ENCODE measurements at places on chromosomes 3 and 15.

- DNase-seq: no peak
Observed at GRCh38 chr3:189632242-189632641, 1.1 kb downstream of the TP63 start.

DNA sequence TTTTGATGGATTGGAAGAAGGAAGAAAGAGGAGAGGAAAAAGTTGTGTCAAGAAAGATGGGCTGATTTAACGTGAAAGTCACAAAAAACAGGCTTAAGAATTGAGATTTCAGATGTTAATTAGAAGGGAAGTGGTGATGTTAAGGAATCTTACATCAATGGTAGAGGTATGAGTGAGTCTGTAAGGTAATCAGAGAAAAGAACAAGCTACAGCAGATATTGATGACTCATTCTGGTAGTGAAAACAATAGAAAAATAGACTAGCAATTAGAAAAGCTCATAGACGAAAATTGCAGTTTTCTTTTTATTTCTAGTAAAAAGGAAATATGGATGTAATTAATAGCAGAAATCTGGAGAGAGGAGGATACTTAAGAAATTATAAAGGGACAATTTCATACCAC lies 559.6 kb downstream of the MCTP2 start:
- DNase-seq: no peak

DNA sequence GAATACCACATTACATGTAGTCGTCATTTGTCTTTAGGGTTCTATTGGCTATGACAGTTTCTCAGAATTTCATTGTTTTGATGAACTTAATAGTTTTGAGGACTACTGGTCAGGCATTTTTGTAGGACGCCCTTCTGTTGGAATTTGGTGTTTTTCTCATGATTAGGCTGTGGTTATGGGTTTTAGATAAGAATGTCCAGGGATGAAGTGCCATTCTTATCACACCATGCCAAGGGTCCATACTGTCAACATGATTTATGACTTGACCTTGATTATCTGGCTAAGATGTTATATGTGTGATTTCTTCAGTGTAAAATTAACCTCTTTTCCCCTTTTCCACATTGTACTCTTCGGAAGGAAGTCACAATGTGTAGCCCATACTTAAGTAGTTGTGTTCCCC lies 135.3 kb downstream of the DIPK2A start:
- no peak for DNase-seq

DNA sequence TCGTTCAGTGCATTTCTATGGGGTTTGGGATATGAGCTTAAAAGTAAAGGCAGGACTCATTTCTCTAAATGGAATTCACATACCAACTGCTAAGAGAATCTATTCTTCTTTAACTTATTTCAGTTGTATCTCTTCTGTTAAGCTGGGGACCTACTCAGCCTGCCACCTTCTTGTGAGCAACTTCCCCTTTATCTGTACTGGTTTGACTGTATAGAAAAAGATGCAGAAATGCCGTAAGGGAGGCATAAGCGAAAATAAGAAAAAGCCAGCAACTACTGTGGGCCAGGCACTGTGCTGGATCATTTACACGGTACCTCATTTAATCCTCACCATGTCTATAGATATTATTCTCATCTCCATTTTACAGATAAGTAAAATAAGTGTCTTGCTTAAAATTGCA lies 38.4 kb downstream of the RBMS3 start:
- peak; percentile 0 for DNase-seq

DNA sequence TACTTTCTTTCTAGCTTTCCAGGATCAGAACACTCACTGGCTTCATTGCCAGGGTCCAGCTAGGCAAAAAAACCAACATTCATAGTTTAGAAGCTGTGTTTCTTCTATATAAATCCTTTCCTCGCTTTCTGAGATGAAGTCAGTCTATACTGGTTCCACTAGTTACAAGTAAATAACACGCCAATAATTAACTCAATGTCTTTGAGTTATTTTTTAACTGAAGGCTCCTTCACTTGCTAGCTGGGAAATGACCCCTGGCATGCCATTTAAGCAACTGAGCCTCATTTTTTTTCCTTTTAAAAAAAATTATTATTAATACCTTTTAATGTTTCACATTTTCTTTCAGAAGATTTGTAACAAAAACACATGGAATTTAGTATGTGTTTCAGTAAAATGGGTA lies 2.1 kb upstream of the CCDC174 start:
- DNase-seq: no peak

DNA sequence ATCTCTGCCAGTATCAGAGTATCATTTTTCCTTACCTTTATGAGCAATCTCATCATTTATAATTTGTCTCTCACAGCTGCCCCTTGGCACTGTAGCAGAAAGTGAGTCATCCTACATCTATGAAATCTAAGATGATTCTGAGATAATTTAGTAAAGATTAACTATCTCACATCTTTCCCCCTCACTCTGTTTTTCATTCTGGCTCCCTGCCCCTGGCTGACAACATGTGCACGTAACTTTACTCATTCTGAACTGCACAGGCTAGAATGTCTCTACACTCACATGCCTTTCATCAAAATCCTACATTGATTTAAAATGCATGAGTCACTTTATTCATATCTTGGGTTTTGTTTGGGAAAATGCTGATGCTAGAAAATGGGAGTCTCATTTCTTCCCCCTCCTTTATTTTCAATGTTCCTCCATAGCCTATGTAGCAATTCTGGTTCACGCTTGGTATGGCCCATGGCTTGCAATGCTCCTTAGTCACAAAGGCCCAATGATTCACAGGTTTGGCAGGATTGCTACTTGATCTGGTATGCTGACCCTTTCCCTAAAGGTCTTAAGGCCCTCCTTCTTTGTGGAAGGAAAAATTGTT lies 838.5 kb downstream of the TUSC7 start:
- DNase-seq: no peak

DNA sequence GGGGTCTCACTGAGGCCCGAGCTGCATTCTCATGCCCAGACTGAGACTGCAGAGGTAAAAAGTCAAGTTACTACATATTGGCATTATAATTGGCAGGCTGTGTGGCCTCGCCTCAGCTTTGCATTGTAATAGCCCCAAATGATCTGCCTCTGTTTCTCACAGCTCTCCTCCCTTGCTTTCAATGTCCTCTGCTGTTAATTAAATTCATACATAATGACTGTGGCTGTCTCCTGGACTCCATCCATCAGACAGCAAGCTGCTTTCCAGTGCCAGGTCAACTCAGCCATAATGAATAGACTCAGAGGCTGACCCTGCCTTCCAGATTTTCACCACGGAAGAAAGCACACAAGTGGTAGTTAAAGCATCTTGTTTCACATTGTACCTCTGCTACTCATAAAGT lies 7.6 kb upstream of the RTP4 start:
- DNase-seq: no peak

DNA sequence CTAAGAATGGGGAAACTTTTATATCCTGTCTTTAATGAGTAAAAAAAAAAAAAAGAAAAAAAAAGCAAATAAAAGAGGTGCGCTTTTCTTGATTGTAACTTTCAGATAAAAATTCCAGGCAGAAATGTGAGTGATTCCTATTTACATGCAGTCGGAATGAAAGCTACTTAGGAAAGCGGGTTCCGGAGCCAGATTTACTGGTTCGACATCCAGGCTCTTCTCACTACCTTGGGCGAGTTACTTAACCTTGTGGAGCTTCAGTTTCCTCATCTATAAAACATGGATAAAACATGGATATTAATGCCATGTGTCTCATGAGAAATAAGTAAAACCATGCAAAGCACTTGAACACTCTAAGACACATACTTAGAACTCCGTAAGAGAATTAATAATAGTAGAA lies 169.2 kb downstream of the TP63 start:
- no peak for DNase-seq

DNA sequence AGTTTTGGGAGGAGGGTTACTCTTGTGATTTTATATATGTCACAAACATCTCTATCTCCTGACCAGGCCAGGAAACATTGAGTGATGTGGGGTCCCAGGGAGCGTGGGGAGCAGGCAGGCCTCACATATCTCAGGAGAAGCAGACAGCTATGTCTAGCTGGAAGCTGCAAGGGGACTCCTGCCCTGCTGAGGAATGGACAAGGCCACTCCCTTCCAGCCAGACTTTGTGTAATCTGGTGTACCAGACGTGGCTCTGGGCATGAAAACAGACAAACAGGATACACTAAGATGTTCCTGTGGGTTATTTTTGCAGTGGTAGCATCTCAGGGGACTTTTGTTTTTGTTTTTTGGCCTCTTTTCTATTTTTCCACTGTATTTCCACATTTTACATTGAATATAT lies 23.2 kb downstream of the CYP8B1 start:
- no peak for DNase-seq

DNA sequence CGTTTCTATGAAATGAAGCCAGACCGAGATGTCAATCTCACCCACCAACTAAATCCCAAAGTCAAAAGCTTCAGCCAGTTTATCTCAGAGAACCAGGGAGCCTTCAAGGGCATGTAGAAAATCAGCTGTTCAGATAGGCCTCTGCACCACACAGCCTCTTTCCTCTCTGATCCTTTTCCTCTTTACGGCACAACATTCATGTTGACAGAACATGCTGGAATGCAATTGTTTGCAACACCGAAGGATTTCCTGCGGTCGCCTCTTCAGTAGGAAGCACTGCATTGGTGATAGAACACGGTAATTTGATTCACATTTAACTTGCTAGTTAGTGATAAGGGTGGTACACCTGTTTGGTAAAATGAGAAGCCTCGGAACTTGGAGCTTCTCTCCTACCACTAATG lies 41.9 kb upstream of the TRA2B start:
- DNase-seq: no peak

DNA sequence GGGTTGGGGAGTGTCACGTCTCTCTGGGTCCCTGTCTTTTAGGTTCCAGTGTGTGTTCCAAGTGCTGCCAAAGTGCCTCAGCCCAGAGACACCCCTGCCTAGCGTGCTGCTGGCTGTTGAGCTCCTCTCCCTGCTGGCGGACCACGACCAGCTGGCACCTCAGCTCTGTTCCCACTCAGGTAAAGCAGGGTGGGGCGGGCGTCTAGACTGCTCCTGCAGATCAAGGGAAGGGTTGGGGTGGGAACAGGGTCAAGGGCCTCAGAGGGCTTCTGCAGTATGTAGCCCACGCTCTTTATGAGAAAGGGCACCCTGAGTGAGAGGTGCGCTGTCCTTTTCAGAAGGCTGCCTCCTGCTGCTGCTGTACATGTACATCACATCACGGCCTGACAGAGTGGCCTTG lies 17.2 kb downstream of the ATRIP start:
- DNase-seq: no peak

DNA sequence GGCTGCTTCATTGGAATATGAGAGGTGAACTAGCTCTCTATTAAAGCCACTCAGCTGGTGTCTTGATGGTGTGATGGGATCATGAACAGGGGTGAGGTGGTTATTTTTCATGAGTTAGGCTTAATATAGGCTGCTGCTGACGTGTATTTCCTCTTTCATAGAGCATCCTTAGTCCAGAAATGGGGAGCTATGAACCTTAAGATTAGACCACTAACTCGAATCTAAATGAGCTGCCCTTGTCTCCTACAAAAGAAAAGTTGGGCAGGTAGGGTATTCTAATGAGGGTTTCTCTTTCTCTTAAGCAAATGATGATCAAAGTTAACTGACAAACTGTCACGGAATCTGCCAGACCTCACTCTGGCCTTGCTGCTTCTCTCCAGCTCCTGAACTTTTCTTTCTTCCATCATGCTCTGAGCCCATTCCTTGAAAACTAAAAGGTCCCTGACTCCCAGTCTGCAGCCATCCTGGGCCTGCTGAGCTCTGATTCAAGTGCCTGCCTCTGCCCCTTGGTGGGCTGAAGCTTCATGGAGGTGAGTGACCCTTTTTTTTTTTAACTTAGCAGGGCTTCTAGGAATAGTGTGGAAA lies at the start of gene TRIM69:
Gene TRIM69, plus strand, starts transcription at position 348 of the 585 bp plus-strand sequence. Its CDS starts 177 bp downstream, at position 525.
- no peak for DNase-seq

- DNase-seq: no peak
Observed at GRCh38 chr15:91329914-91330313, 229.9 kb downstream of the SV2B start.

- DNase-seq: no peak
Observed at GRCh38 chr3:5078151-5078550, 43.9 kb upstream of the ARL8B start.

DNA sequence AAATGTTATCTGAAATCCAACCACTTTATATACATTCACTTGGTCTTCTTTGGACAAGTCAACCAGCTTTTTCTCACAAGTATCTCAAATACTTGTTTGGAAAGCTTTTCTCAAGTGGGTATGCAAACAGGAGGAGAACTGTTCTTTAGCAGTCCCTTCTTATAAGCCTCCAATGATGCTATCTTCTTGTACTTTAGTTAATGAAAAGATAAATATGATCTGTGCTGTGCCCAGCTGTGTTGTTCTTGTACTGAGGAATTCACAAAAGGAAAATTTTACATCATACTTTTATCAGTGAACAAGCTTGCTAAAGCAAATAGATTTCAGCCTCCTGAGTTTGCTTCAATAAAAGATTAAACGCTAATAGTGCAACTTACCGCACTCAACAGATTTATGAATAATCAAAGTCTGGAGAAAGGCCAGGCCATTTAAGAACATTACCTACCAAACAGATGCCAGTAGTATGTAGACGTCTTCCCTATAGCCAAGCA lies 395.2 kb downstream of the MECOM start:
- no peak for DNase-seq

GRCh38 chr3:180383332-180384020 lies 218.5 kb upstream of the TTC14 start:
- DNase-seq: no peak

- no peak for DNase-seq
Observed at GRCh38 chr15:65533057-65533756, 2.9 kb downstream of the HACD3 start.

DNA sequence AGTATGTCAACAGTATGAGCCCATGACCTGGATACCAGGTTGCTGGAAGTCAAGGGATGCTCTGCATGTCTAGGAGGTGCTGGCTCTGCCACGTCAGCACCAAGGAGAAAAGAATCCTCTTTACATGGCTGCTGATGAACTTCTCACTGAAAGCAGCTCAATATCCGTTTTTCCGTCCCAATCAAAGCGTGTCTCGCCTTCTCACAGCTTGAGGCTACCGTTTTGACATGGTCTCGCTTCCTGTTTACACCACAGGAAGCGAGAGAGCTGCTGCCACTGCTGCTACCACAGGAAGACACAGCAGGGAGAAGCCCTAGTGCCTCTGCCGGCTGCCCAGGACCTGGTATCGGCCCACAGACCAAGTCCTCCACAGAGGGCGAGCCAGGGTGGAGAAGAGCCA lies 27.3 kb downstream of the STARD5 start:
- peak; percentile 70 for DNase-seq

GRCh38 chr3:10729439-10729838 lies 86.6 kb upstream of the SLC6A11 start:
- no peak for DNase-seq

- no peak for DNase-seq
Observed at GRCh38 chr15:74201710-74202420, 722 bp downstream of the STRA6 start.

DNA sequence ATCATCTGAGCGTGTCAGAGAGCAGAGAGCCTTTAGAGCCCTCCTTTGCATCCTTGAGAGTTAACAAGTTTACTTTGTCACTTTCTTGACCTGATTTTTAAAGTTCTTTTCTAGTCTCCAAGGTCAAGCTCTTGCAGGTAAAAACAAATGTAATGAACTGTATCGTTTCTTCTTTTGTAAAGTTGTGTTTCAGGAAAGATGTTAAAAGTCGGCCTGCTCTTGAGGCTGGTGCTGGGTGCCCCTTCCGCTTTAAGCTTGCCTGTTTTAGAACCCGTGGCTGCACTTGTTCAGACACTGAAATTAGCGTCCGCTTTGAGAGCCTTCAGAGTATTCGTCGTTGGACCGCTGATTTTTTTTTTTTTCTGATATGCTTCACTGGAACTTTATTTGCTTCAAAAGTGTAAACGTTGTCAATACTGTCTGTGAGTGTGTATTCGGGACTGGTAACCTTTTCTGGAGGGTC lies 52.6 kb upstream of the ULK4 start:
- DNase-seq: no peak

GRCh38 chr3:41519746-41520145 lies 320.4 kb downstream of the CTNNB1 start:
- no peak for DNase-seq

GRCh38 chr3:39478226-39478625 lies 10.7 kb downstream of the MOBP start:
- no peak for DNase-seq

All from stimulated activated naive B cell treated with anti-CD40 and anti-IgM and Interleukin-4, amounts not matched to agents 10 μg/mL and 1 μg/mL and 100 μg/mL, for 72 hours (primary cell).